Vagina (tissue), 2 donors: ENCODE measurements at places on chromosomes 4 and X.

GRCh38 chrX:131907488-131908314, 115.4 kb upstream of the STK26 start:
- no peak for DNase-seq

DNA sequence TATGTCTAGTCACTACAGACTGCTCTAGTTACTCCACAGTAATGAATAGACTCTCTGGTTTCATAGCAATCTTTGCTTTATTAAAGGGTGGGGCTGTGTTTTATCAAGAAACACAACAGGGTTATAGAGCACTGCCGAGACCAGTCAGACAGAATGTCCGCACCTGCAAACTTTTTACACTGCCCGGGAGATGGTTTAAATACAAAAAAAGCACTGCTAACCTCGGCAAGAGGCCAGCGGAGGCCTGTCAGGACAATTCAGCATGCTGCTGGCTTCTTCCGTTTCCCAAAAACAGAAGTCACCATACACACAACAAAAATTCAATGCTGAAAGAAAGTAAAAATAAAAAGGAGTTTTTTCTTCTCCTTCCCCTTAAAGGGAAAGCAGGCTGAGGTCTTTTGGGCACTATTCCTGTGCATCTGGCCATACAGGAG, 67.4 kb downstream of the IRF2 start:
- DNase-seq, result no peak

DNA sequence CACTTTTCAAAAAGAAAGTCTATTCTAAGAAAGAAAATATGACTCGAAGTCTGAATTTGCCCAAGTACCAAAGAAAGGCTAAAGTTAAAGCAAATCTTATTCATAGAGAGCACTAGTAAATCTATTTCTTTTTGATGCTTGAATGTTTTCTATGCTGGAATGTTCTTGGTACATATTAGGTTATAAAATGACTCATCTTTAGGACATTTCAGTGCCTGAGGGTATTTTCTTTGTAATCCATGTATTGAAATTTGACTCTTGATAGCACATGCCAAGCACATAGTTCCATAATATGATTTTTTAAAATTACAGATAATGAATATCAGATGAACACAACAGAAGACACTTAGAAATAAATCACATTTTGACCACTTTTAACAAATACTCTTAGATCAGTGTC, 232.8 kb downstream of the TRIML1 start:
- DNase-seq, result no peak

DNA sequence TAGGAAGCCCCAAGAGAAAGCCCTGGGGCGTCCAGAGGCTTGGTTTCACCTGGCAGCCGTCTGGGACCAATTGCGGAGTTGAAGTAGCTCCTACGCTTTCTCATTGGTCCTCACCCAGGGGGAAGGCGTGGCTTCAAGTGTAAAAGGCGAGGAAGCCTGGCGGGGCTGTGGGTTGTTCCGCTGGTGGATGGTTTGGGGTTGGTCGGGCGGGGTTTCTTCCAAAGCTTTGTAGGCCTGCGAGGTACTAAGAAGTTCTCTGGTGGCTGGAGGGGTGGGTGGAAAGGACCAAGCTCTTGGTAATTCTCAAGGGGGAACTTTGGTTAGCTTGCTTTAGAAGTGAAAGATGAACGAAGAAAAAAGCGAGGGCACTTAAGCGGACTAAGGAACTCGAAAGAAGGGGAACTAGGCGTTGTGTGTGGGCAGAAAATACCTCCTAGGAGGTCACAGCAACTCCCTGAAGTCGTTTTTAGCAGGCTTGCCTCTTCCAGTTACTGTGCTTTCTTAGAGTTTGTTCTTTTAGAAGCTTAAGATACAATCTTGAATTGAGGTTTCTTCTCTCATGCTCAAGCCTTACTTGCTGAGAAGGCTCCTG, 36.6 kb downstream of the CCNG2 start:
- no peak for DNase-seq

DNA sequence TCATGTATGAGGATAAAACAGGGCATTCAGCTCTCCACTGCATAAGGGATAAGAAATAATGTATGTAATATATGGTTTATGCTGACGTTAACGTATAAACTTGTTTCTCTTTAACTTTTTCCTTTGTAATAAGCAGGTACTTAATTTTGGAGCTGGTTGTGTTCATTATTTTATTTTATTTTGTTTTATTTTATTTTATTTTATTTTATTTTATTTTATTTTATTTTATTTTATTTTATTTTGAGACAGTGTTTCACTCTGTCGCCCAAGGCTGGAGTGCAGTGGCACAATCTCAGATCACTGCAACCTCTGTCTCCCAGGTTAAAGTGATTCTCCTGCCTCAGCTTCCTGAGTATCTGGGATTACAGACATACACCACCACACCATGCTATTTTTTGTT, 1932.6 kb upstream of the TENM3 start:
- DNase-seq, result no peak

- DNase-seq, result no peak
Measured at GRCh38 chrX:67892401-67892800, 348.6 kb downstream of the AR start.

- DNase-seq, result no peak
Measured at GRCh38 chr4:42329421-42329820, 67.9 kb upstream of the SHISA3 start.

- DNase-seq, result no peak
Measured at GRCh38 chrX:103398421-103398864, 22.1 kb downstream of the BEX3 start.

DNA sequence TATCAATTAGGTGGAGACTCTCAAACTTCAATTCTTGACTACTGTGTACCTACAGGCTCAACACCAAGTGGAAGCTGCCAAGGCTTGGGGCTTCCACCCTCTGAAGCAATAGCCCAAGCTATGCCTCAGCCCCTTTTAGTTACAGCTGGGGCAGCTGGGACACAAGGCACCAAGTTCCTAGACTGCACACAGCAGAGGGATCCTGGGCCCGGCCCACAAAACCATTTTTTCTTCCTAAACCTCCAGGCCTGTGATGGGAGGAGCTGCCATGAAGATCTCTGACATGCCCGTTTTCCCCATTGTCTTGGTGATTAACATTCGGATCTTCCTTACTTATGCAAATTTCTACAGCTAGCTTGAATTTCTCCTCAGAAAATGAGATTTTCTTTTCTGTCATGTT, 3.4 kb upstream of the UGDH start:
- no peak for DNase-seq

GRCh38 chr4:81512757-81513501, 41.2 kb upstream of the RASGEF1B start:
- DNase-seq, result no peak

DNA sequence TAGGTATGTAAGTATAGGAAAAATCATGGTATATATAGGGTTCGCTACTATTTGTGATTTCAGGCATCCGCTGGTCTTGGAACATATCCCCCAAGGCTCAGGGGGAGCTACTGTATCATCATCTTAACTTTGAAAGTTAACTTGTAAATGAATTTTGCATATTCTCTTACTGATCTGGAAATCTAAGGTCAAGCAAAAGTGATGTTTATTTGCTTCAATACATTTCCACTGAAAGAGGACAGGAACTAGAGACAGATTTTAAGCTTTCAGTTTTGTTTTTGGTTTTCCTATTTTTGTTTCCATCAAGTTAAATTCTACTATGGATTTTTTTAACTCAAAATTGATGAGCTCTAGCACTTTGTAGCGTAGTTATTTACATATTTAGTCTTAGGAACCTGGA, 56.2 kb downstream of the NAF1 start:
- DNase-seq, result no peak

- no peak for DNase-seq
Measured at GRCh38 chr4:91147067-91147466, 1019.9 kb downstream of the CCSER1 start.

- DNase-seq, result no peak
Measured at GRCh38 chrX:67651437-67652142, 107.8 kb downstream of the AR start.
